Cardiac fibroblast (primary cell): ENCODE measurements at places on chromosomes 5 and 9.

DNA sequence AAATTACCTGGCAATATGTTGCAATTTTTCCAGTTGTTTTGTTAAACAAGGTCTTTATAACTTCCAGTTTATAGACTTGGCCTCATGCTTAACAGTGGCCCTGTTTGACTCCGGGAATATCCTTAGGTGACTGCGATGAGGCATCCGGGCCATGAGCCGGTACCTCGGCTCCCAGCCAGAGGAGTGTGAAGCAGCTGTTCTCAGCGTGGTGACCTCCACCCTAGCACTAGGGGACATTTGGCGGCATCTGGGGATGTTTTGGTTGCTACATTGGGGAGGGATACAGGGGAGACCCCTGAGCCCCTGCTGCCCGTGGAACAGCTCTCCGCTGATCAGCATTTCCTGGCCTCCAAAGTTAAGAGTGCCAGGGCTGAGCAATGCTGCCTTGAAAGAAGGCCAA lies 533.4 kb downstream of the IRX1 start:
- no peak for DNase-seq

DNA sequence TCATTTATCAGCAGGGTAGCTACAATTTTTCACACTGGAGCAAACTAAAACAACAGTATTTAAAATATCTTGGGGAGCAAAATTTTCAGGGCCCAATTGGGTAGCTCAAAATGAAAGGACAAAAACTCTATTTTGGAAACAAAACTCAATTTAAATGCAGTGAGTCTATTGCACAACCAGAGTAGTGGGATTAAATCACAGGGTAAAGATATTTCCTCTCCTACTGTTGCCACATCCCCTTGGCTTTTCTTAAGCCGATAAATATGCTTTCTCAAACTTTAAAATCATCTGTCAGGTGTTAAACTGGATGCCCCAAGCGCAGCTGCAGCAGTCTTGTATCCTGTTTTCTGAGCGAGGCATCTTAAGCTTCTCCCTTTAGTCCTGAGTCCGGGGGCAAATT lies 1474.3 kb upstream of the CDH9 start:
- no peak for DNase-seq

DNA sequence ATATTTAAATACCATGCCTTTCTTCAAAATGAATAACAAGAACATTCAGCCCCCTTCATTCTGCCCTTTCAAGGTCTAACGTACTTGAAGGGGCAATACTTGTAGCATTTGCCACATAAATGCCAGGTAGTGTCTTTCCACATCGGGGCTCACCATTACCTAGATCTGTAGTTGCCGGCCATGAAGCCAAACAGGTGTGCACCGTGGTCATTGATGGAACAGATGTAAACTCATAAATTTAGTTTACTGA lies 193.0 kb downstream of the CD180 start:
- DNase-seq, result no peak

DNA sequence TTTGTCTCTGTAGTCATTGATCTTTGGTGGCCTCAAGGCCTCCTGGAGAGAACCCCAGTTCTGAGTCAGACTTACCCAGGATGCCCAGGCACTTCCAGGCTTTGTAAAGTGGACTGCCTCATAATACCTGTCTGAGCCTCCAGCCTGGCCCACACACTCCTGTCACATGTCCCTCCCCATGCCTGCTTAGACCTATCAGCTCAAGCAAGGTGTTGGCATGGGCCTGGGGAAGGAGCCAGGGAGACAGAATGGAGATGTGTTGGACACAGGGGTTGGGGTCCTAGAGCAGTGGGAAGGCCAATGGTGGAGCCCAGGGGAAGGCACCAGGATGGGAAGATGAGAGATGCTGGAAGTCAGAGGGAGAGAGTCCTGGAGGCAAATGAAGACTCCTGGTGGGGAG lies 136.2 kb downstream of the CFAP90 start:
- DNase-seq, result no peak
